AG10803 (cell line): ENCODE measurements at places on chromosomes 2 and 18.

DNA sequence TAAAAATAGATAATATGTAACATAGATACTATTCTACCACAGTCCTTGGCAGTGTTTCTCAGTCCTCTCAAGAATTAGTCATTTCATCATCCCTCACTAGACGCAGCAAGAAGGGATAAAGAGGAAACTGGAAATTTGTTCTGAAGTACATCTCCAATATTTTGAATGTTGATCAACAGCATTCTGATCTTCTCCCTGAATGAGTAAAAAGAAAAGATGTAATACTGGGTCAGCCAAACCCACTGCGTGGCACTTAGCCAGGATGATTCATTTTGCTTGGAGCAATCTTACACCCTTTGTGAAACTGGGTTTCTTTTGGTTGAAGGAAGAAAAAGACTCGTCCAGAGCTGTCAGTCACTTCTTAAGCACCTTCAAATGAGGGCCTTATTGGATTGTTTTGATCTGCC lies 54.1 kb downstream of the TAF1B start:
- DNase-seq: peak; percentile 93

DNA sequence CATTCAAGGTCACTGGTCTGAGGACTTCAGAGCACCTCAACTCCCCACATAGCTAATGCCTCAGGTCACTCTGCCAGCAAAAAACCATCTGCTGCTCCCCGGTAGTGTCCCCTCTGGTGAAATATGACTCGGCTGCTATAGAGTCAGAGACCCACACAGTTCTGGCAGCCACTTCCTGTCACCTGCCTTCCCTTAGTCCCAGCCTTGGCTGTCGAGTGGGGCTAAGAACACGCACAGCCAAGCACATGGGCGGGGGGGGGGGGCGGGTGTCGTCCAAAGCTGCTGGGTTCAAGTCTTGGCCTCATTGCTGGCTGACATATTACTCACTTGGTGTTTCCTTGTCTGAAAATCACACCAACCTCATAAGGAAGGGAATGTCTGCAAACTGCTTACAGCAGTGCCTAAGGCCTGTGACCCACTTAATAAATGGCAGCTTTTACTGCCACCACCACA lies 37.5 kb downstream of the POLR1A start:
- DNase-seq: peak; percentile 30

DNA sequence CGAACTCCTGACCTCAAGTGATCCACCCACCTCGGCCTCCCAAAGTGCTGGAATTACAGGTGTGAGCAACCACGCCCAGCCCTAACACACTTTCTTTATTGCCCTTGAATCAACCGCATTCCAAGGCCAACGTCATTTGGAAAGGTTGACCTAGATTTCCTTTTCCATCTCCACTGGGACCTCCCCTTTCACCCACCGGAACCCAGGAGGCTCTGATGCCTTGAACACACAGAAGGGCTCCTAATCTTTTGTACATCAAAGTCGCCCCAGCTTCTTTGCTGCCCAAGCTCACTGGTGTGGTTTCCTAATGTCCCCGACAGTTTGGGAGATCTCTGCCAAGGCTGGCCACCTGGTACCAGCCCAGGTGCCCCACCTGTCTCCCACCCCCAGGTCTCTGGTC lies 46.2 kb upstream of the CAB39 start:
- DNase-seq: no peak

- peak; percentile 15 for DNase-seq
These were observed 35.4 kb downstream of the BARD1 start for GRCh38 chr2:214774108-214774507.

- DNase-seq: no peak
These were observed 5.3 kb downstream of the GPC1 start for GRCh38 chr2:240440704-240441320.

DNA sequence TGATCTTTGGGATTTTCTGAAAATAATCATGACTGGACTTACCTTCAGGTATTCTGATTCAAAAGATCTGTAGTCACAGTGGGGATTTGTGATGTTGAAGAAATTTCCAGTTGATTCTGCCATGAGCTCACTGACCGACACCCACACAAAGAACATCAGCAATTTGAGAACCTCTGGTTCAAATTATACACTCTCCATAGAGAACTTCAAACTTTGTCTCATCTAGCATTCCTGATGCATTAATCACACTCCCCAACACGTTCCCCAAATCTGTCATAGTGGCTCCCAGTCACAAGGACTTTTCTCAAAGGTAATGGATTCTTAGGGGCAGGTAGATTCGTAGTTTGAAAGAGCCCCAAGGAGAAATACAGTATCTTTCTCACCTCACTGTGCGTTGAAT lies 584.3 kb downstream of the FBXO15 start:
- DNase-seq: peak; percentile 77

- peak; percentile 85 for DNase-seq
These were observed 323.2 kb downstream of the OSR1 start for GRCh38 chr2:19035238-19035637.

DNA sequence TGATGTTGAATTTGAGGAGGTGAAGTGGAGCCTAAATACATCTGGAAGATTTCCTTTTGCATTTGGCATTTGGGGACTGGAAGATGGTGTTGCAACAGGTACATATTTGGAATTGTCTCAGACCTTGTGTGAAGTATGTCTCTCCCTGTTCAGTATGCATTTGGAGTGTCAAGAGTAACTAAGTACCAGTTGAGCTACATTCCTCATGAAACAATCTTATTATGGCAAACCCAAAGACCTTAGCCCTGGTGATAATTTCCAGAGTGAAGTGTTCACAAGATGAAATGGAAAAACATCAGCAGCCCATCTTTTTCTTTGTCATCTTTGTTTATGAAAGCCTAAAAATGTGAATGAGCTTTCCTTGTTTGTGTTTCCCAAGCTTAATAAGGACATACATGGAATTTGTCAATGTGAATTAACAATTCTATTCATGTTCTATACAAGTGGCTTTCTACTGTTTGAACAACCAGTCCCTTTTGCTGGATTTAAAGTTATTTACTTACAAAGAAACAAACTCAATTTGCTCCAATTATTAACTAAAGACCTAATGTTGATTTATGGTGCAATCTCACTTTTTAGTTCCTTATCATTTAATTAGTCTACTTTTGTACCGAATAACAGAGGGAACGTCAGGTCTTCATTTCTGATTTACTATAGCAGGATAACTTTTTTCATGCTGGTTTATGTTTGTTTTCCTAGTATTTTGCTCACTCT lies 42.1 kb upstream of the PPP1R1C start:
- peak; percentile 17 for DNase-seq

GRCh38 chr18:7562491-7562890 lies 4.6 kb upstream of the PTPRM start:
- DNase-seq: no peak

- peak; percentile 66 for DNase-seq
These were observed 99.9 kb upstream of the FN1 start for GRCh38 chr2:215535741-215536140.

- no peak for DNase-seq
These were observed 32.7 kb upstream of the CCDC68 start for GRCh38 chr18:54991981-54992380.

DNA sequence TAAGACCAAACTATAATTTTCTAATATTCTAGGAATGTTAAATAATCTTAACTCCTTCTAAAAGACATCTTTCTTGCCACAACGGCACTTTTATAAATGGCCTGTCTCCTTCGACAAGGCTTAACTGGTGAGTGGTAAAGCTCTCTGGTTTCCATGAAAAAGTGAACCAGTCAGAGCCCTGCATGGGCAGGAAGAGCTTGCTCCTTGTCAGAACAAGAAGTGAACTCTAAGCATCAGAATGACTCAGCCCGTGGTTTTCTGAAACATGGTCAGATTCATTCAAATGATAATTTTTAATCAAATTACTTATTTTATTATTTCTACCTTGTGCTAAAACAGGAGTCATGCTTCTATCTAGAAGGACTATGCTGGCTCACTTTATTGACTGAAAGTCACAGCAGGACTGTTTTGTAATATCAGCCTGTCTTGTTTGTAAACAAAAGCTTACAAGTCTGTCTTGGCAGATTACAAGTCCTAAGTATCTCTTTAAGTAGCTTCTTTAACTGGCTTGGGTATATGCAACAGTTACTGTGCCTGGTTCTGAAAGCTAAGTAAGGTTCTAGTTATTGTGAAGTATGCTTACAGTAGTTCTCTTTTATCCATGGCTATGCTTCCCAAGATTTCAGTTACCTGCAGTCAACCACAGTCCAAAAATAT lies 245.4 kb downstream of the NAPG start:
- DNase-seq: no peak

GRCh38 chr2:18525236-18525635 lies 35.2 kb downstream of the RDH14 start:
- DNase-seq: no peak

DNA sequence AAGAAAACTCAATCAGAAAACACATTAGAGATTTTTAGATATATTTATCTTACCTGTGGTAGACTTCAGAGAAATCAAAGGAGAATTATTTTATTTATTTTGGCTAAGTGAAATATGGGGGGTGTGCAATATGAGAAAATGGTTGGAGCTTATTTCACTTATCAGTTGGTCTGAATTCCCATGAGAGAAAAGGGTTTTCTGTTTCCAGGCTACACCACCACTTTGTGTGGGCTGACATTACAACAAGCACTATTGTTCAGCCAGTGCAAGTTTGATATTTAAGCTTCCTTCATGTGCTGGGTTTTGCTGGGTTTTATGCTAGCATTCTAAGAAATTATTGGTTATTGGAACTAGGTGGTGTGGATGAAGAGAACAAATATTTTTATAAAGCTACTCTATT lies 33.5 kb downstream of the RMND5A start:
- no peak for DNase-seq

DNA sequence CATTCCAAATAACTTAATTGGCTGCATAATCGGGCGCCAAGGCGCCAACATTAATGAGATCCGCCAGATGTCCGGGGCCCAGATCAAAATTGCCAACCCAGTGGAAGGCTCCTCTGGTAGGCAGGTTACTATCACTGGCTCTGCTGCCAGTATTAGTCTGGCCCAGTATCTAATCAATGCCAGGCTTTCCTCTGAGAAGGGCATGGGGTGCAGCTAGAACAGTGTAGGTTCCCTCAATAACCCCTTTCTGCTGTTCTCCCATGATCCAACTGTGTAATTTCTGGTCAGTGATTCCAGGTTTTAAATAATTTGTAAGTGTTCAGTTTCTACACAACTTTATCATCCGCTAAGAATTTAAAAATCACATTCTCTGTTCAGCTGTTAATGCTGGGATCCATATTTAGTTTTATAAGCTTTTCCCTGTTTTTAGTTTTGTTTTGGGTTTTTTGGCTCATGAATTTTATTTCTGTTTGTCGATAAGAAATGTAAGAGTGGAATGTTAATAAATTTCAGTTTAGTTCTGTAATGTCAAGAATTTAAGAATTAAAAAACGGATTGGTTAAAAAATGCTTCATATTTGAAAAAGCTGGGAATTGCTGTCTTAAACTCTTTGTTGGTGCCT lies 1.4 kb downstream of the PCBP1 start:
- no peak for DNase-seq

DNA sequence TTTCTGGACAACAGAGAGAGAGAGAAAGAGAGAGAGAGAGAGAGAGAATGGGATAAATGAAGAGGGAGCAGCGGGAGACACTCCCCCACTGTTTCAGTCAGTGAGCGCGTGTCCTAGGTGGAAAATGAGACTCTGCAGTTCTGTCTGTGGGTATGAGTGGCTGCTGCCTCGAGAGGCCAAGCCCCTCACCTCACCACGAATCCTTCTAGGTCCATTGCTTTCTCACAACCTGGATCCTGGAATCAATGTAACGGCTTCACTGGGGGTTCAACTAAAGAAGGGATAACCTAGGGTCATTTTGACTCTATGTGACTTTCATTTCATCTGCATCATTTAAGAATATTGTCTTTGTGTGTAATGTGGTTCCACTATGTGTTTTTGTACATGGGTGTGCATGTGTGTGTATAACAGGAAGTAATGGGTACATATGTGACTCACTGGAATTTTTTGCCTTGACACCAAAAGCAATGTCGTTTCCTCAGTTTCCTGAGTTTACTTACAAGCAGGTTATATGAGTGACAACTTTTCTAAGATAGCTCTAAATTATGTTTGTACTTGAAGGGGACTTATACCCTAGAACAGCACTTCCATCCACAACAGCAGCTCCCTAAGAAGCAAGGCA lies 221.4 kb upstream of the TRIB2 start:
- DNase-seq: no peak

DNA sequence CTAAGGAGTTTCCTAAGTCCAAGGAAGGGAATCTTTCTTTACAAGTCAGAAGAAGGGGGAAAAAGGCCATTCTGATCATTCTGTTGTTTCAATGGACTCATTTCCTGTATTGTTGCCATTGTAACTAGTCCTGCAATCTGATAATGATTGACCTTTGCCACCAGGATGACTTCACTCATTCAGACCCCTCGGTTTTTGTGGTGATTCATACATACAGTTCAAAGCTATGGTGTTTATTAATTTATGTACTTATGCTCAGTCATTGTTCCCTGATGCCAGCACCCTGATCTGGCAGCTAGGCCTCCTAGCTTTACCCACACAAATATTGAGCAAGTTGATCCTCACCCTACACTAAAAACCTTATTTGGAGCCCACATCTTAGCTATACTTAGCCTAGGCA lies 57.6 kb upstream of the ZNF519 start:
- peak; percentile 8 for DNase-seq

GRCh38 chr2:223090039-223090438 lies 38.0 kb downstream of the KCNE4 start:
- DNase-seq: no peak

GRCh38 chr2:83901317-83901716 lies 557.8 kb downstream of the SUCLG1 start:
- DNase-seq: no peak

GRCh38 chr18:63907664-63908063 lies at the start of gene SERPINB10:
Gene SERPINB10 (plus strand): TSS chr18:63907958. CDS start chr18:63915511, 7,553 bp downstream.
- DNase-seq: no peak

DNA sequence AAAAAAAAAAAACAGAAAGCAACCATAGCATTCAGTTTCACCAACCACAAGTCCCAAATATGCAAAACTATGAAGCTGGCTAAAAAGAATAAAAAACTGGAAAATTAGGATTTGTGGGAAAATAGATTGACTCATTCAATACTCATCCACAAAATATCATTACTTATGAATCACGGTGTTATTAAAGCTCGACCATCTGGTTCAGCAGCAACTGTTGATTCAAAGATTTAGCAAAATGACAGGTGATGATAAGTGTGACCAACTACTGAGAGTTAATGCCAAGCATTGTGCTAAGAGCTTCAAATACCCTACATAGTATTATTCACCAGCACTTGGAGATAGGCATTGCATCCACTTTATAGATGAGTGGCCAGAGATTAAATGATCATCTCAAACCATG lies 26.2 kb upstream of the XDH start:
- DNase-seq: peak; percentile 97

DNA sequence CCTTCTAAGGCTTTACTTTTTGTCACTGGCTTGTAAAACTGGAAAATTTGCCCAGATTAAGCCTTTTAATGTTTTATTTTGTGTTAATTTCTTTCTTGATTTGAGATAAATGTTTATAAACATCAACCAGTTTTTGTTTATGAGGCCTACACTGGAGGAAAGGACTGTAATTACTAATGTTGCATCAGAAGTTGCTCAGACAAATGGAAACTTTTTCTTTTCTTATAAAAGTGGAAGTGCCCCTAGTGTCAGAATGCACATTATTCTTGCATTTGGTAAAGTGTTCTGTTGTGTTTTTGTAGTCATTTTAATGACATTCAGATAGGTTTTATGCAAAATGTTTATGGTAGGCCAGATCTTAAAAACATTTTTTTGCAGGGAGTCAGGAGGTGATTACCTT lies 25.3 kb downstream of the LCLAT1 start:
- DNase-seq: peak; percentile 50
